ENCODE measurements at places on chromosomes 11 and 22. TPM values are rescaled to one million over a fixed set of nuclear protein-coding genes. Genes with fewer than 3 reads are reported as not detected.

DNA sequence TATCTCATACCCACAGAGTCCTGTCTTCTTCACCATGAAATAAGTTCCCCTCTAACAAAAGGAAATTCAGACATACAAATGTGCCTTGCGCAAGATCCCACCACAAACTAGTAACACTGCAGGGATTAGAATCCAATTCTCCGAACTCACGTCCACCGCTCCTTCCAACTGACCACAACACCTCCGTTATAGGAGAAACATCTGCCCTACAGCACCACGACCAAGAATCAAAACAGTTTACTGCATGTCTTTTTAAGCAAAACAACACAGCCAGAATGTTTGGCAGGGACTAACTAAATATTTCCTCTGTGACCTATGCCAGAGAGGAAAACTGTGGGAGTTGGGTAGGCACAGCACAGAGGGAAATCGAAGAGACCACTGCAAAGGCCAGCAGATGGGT lies 72.7 kb upstream of the AKIP1 start:
- no peak for DNase-seq

Gene SEPTIN5
- total RNA-seq = 20.5 TPM

- peak; percentile 84 for DNase-seq
These were observed 15.5 kb upstream of the UPK3A start for GRCh38 chr22:45268958-45269844.

DNA sequence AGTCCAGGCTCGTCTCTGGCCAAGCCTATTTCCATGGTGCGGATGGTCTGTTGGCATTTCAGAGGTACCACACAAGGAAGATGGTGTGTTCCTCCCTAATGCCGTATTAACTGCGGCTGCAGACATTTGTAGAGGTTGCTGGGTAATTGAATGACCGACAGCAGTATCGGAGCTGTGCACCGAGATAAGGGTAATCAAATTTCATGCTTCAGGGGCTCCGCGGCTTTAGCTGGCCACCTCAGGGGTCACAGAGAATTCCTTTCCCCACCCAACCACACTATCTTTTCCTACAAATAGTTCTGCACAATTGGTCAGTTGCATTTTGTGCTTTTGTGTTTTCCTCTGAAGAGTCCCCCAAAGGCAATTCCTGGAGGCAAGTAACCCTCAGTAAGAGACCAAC lies 297.4 kb downstream of the OPCML start:
- no peak for DNase-seq

DNA sequence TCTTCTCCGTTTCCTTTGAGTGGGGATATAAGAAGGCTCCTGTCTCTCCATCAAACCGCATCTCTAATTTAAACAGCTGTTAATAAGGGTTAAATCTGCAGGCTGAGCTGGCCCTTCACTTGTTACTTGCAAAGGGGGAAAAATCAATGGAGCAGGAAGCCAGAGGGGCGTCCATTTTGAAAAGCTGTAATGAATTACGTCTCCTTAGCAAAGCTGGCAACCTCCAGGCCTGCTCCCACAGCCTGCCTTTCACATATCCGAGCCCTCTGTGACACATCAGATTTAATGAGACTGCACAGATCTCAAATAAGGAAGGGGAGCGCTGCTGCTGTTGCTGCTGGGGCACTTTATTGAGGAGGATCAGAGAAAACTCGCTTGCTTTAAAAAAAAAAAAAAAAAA lies 320.8 kb downstream of the BLID start:
- no peak for DNase-seq

Gene SIRT3
- 19.0 TPM for total RNA-seq

DNA sequence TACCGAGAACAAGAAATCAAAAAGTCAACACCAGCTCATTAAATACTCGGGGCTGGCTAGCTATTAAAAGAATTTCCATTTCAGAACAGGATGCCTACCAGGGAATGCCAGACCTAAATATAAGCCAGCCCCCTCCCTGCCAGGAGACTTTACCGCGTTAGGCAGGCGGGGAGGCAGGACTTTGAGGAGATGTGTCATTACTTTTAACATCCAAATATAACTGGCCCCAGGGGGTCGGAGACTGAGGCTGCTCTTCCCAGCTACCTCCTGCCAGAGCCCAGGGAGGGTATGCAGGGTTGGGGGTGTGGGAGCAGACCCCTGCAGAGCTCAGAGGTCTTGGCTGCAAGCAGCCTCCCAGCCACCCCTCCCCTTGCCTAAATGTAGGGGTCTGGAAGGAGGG lies 183.5 kb downstream of the DSCAML1 start:
- no peak for DNase-seq

DNA sequence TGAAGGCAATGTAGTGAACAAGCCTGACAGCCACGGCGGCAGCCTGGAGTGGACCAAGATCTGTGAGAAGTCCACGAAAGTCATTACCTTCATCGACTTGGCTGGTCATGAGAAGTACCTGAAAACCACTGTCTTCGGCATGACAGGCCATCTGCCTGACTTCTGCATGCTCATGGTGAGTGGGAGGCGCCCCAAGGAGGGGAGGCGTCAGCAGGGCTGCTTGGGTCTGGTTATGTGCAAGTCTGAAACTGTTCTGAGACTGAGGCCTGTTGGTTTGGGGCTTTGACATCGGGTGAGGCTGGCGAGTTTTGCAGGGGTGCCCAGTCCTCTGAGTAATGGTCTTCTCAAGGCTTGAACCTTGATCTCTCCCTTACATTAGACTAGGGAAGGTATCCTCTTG lies 11.1 kb downstream of the GTPBP1 start:
- DNase-seq = no peak

DNA sequence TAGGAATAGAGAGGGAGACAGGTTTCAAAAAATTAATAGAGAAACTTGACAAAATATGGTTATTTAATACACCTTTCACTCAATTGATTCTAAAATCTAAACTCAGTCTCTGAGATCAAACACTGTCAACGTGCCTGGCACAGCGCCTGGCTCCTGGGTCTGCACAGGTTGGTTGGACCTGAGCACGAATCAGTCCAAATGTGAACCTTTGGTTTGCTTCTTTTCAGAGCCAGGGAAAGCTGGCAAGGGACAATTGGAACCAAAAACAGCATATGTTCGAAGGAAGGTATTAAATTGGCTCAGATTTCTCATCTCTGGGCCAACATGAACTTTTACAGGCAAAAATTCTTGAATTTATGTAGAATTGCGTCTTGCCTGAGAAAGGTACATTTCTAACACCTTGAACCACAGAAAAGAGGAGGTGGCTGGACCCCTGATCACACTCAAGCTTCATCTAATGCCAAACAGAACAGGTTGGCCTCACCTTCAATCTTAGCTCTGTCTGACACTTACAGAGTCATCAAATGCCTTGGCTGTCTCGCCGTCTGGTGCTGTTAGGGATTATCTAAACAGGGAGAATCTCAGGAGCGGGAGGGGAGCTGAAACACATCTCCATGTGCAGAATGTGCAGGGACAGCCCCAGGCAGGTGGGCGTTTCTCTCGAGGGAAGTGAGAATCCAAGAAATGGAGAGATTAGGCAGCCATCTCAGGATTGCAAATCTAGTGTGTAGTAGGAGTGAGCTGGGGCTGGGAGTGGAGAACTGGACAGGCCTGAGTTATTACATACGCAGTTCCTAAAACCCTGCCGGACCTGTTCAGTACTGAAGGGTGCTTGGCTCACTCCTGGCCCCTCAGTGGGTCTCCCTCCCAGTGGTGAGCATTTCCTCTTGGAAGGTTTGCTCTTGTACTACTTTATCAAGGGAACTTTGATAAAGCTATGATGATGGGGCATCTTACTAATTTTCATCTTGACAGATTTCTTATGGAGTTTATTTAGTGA lies 442.2 kb upstream of the B3GAT1 start:
- no peak for DNase-seq

DNA sequence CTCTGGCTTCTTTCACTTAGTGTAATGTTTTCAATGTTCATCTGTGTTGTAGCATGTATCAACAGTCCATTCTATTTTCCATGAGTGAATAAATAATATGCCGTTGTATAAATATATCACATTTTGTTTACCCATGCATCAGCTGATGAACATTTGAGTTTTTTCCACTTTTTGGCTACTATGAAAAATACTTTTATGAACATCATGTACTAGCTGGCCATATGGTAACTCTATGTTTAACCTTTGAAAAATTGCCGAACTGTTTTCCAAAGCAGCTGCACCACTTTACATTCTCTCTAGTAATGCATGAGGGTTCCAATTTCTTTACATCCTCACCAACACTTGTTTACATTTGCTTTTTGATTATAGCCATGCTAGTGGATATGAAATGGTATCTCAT lies 59.8 kb upstream of the FAR1 start:
- no peak for DNase-seq

Gene MGAT3
- total RNA-seq = 104 TPM

- DNase-seq = no peak
These were observed 25.0 kb upstream of the OAF start for GRCh38 chr11:120185706-120186455.

Gene TTC9C
- total RNA-seq = 38.9 TPM

DNA sequence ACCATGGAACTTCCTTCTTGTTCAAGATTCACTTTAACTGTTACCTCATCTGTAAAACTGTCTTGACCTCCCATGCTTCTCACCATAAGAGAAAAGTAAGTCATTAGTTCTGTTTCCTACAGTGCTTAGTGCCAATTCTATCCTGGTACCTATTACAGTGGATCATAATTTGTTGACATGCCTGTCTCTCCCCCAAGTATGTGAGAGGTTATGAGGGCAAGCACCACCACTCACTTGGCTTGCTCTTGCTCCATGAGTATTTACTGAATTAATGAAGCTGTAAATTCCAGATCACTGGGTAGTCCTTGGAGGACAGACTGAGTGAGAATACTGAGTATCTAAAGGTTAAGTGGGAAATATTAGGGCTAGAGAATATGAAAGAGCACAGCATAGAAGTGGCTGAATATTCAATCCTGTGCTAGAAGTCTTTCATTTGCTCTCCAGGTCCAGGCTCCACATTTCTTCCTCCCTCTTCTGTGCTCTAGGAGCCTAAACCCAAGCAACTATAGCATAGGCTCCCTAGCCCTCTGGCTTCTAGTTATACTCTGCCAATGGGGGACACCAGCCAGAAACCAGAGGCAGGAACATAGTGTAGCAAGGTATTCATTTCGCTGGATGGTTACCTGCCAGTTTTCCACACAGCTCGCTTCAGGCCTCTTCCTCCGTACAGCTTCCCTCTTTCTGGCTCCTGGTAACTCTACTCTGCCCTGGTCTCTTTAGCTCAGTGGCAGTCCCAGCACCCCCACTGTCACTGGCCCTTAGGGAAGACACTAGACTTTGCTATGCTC lies 118.2 kb upstream of the SLC5A12 start:
- no peak for DNase-seq

DNA sequence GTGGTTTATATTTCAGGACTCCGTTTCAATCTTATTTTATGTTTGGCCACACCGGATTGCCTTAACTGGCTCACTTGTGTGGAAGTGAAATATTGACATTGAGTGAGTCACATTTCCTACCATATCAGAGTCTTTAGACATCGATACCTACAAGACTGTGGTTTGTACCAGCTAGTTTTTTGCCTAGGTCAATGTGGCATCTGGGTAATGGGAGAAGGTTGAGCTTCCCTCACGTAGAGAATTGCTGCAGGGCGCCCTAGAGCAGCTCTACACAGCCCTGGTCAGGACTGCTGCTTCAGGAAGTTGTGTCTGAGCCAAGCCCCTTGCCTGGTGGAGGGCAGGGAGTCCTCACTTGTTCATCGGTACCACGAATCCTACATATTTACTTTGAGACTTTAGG lies 1.6 kb downstream of the GRAMD1B start:
- no peak for DNase-seq

Gene HDHD5
- total RNA-seq = 31.7 TPM
